LNCaP clone FGC (cell line): ENCODE measurements at places on chromosomes 5 and 9.

- DNase-seq: no peak
These were observed 94.3 kb upstream of the STK32A start for GRCh38 chr5:147140558-147140957.

DNA sequence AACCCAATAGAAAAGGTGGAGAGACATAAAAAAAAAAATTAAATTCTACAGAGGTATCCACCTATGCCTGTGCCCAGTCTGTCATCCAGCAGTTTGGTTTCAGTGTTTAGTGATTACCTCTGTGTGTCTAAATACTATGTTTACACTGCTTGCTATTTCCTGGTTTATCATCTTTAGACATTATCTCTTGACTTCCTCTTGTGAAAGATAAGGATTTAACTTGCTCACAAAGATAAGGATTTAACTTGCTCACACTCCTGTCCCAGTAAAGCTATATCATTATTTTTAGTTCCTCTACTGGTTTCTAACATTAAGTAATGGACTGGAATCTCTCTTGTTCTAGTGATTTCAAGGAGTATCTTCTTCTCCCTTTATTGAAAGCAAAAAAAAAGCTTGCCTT, 53.9 kb upstream of the ZFR start:
- peak; percentile 28 for DNase-seq

DNA sequence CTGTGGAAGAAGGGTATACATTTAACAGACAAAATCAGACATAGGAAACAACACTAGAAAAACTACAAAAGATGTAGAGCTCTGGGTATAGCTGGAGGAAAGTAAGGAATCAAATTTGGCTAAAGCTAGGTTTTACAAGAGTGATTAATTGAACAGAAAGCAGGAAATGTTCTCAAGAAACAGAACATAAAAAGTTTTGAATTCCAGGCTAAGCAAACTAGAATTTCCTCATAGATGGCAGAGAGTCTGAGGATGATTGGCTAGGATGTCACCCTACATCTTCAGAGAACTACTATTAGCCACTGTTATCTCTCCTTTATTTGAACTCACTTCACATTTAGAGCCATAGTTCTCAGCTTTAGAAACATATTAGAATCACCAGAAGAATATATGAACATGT, 502.1 kb upstream of the PAPPA start:
- DNase-seq: no peak

- no peak for DNase-seq
These were observed 282.9 kb upstream of the WWC1 start for GRCh38 chr5:168008555-168008954.

DNA sequence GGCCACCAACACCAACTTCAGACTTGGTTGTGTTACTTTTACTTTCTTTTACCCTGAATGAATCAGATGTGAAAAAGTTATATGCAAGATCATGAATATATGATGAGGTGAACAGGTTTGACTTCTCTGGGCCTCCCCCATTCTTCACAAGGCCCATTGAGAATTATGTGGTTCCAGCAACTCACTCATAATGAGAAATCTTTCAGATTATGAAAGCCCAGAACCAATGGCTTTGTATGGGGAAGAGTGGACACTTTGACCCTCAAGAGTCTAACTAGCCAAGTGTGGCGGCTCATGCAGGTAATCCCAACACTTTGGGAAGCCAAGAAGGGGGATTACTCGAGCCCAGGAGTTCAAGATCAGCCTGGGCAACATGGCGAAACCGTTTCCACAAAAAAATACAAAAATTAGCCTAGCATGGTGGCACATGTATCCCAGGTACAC, 16.1 kb upstream of the LNPEP start:
- DNase-seq: no peak

GRCh38 chr5:138140268-138140667, 1.0 kb upstream of the NME5 start:
- no peak for DNase-seq

- no peak for DNase-seq
These were observed 459.3 kb upstream of the MEF2C start for GRCh38 chr5:89342106-89342876.

DNA sequence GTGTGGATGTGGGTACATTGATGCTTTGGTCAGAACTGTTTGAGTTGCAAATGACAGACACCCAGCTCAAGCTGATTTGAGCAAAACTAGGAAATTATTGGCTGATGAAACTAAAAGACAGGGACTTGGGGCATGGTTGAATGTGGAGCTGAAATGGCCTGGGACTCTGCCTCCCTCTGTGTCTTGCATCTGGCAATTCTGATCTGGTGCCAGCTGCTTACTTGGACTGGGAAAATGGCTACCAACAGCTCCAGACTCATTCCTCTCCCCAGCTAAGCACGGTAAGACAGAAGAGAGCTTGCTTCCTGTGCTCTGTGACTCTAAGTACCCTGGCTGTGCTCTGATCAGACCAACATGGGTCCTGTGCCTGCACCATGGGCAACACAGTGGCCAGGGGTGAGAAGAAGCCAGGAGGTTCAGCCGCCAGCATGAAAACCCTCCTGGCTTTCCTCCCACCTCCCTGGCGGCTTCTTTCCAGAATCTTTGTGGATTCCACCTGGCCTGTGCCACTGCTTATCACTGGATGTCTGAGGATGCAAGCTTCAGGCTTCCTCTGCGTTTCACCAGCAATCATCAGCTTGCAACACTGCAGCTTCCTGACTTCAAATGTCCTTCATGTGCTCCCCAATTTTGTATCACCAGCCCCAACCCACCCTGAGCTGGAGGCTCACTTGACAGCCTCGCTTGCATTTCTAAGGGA, 44.1 kb downstream of the C5orf15 start:
- no peak for DNase-seq

DNA sequence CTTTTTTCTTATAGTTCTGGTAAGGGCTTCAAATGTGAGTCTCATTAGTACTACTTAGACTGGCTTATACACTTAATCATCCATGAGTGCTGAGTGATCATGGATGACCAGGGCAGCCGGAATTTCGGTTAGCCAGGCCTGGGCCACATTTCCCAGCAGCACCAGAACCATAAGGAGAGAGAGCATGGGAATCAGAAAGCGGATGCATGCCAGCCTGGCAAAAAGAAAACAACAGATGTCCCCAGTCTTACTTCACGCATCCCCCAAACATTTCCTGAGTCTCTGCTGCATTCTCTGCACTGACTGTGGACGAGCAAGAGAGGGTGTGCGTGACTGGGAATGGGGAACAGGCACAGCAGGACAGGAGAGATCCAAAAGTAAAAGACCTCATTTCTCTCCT, 371.1 kb upstream of the ZNF608 start:
- DNase-seq: no peak

- DNase-seq: no peak
These were observed 41.9 kb downstream of the TNFAIP8 start for GRCh38 chr5:119397518-119398380.

DNA sequence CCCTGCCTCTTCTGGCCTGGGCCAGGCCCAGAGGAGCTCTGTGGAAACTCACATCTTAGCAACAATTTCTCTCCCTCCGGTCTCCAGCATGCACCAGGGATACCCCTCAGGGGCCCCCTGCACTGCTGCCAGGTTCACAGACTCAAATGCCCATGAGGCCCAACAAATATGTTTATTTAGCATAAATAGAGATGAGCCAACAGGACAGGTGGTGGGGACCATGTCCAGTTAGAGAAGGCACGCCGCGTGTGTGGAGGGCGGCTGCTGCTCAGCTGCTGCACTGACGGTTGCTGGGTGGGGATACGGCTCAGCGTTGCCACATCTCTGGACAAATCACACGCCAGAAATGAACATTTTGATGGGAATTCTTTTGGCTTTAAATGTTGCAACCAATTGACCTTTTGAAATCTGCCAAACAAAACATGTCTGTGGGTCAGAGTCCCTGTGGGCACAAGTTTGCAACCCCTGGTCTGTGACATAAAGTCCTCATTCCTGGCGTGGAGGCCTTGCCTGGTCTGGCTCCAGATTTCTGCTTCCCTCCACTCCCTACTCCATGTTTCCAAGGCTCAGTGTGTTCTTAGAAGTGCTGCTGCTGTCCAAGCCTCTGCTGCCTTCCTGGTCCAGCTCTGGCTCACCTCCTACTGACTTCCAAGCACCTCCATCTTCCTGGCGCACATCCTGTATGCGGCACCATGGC, 88.9 kb downstream of the AMBP start:
- no peak for DNase-seq

DNA sequence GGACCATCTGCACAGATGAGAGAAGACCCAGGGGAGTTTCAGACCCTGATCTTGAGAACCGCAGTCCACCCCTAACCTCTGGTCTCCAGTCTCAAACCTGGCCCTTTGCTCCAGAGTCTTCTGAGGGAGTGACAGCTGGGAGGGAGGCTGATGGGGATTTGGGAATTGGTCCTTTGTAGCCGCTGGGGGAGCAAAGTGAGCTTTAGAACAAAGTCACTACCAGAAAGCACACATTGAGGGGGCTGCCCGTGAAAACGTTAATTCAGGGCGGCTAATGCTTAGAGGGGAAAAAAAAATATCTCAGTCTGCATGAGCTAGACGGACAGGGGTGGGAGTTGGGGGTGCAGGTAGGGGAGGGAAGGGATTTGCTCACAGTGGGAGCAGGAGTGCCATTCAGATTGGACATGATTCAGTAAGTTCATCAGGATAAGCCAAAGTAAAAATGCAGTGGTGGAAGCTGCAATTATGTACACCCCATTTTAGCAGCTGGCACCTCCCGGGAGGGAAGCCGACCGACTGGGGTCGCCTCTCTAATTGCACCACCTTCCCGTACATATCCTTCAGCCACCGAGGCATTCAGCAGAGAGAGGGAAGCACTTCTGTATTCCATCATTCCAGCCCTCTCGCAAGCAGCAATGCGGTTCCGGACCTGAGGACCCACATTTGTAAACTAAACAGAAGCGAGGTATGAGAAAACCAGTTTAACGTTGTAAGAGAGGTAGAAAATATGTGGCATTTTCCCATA, 123.4 kb upstream of the RETREG1 start:
- no peak for DNase-seq

DNA sequence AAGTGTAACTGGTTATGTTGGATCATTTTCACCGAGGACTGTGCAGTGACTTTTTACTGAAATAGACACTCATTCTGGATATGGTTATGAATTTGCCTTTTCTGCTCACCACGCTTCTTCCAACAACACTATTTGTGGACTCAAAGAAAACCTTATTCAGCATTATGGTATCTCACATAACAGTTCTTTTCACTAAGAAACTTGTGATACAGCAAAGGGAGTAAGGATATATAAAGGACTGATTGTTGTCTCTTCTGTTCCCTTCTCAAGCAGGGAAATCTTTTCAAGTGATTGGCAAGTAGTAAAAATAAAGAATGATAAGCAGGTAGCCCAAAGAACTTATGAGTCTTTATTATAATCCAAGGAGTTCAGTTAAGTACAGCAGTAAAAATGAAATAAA, 131.5 kb upstream of the SV2C start:
- no peak for DNase-seq

DNA sequence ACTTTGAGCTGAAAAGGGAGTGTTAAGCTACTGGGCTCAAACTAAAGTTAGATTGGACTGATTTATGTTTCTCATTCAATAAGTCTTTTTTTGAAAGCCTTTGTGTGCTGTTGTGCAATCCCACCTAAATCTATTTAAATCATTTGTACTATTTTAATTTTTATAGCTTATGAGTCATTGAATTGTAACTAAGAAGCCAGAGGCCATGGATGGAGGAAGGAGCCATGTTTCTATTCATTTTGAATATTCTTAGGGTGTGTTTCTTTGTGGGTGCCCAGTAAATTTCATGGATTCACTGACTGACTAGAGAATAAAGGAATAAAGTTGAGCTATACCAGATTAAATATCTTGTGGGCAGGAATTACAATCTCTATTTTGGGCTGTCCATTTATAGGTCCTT, 238.5 kb downstream of the KIF4B start:
- no peak for DNase-seq

- no peak for DNase-seq
These were observed 91.7 kb downstream of the HRH2 start for GRCh38 chr5:175749591-175749990.

GRCh38 chr5:142789206-142789605, 19.0 kb downstream of the ARHGAP26 start:
- no peak for DNase-seq

DNA sequence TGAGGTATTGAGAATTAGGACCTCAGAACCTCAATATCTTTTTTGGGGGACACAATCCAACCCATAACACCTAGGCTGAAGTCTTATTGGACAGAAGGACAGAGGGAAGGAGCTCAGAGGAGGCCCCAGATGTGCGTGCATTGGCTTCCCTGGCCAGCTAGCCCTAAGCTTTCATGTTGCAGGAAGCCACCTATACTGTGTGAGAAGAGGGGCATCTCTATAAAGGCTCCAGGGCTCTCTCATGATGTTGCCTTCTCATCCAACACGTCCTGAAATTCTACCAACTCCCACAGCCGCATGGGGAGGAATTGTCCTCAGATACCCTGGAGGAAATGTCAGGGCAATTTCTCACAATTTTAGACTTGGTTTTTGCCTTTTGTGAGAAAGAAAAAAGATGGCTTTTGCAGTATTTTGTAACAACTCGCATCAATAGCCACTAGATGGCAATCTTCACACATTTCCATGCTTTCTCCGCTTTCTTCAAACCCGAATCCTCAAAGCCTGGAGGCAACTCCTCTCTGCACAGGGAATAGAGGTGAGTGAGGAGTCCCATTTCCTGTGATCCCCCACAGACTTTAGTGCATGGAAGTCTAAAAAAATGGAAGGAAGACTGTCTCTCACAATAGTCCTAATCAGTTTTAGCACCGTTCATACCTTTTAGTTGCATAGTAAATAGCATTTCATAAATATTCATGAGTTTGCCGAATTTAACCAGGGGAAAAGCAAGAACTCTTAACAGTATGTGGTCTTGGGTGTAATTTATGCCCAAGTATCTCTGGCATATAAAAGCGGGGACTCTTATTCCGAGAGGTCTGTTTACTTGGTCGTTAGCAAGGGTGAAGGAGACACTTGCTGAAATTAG, 7.4 kb upstream of the PPP3R2 start:
- DNase-seq: peak; percentile 28

DNA sequence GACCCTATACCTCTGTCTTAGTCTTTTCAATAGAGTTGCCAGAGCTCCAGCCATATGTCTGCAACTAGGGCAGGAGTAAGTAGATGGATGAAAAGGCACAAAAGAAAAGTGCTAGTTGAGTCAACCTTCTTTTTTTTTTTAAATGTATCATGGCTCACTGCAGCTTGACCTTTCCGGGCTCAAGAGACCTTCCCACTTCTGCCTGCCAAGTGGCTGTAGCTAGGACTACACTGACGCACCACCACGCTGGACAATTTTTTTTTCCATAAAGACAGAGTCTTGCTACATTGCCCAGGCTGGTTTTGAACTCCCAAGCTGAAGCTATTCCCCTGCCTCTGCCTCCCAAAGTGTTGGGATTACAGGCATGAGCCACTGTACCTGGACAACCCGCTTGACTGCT, 27.3 kb downstream of the FOXE1 start:
- no peak for DNase-seq
